ENCODE measurements at places on chromosomes 3 and 15. TPM values are rescaled to one million over a fixed set of nuclear protein-coding genes. Genes with fewer than 3 reads are reported as not detected.

VPS13C gene
- total RNA-seq, result 133 TPM

FBXW12 gene
- not detected for total RNA-seq

SRP14 gene
- total RNA-seq, result 117 TPM

OXTR gene
- total RNA-seq, result 0.57 TPM

HTR3E gene
- total RNA-seq, result not detected

GALNT15 gene
- total RNA-seq, result not detected

POLQ gene
- total RNA-seq, result 0.75 TPM

RFTN1 gene
- total RNA-seq, result 66.6 TPM

MNS1 gene
- not detected for total RNA-seq

GP5 gene
- total RNA-seq, result 6.3 TPM

LIPH gene
- not detected for total RNA-seq

UNC45A gene
- total RNA-seq, result 43.9 TPM

CCDC39 gene
- not detected for total RNA-seq

TERC gene
- 12.8 TPM for total RNA-seq

TMEM212 gene
- not detected for total RNA-seq

PARL gene
- total RNA-seq, result 46.2 TPM

NEK11 gene
- total RNA-seq, result 4.1 TPM

FBXO40 gene
- total RNA-seq, result not detected

C3orf22 gene
- not detected for total RNA-seq

FILIP1L gene
- total RNA-seq, result 0.23 TPM

ITIH3 gene
- total RNA-seq, result 0.23 TPM

IGSF10 gene
- total RNA-seq, result 0.15 TPM

NOX5 gene
- not detected for total RNA-seq

C3orf49 gene
- total RNA-seq, result not detected

BSN gene
- total RNA-seq, result 0.08 TPM

GPR156 gene
- not detected for total RNA-seq

PPM1L gene
- total RNA-seq, result 4.8 TPM

ROPN1 gene
- not detected for total RNA-seq

KNG1 gene
- total RNA-seq, result 0.47 TPM

ZNF860 gene
- total RNA-seq, result 0.25 TPM

UROC1 gene
- not detected for total RNA-seq

PCLAF gene
- total RNA-seq, result 2.3 TPM

XCR1 gene
- total RNA-seq, result 0.08 TPM

IL17RE gene
- total RNA-seq, result 1.1 TPM

TMEM40 gene
- not detected for total RNA-seq

P2RY1 gene
- total RNA-seq, result 0.33 TPM

EPHB3 gene
- 1.1 TPM for total RNA-seq

SI gene
- total RNA-seq, result not detected

P3H2 gene
- 0.50 TPM for total RNA-seq

SLC38A3 gene
- total RNA-seq, result 0.29 TPM

GOLGA8G gene
- total RNA-seq, result not detected

UBA3 gene
- 83.1 TPM for total RNA-seq

CRABP1 gene
- total RNA-seq, result not detected

Measured in T-cell (primary cell).